Substantia nigra (tissue), 51 donors: ENCODE measurements at places on chromosomes 16 and 17.

GRCh38 chr17:1553354-1554266 lies 9.0 kb downstream of the PITPNA start:
- DNase-seq = no peak

DNA sequence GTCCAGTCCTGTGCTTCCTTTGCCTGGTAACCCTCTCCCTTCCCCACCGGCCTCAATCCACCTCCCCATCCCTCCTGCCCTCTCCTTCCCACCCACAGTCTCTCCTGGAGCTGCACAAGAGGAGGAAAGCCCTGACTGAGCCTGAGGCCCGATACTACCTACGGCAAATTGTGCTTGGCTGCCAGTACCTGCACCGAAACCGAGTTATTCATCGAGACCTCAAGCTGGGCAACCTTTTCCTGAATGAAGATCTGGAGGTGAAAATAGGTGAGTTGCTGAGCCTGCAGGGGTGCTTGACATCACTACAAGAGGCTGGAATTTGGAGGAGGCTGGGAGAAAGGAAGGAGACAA lies 1.3 kb downstream of the PLK1 start:
- no peak for DNase-seq

GRCh38 chr17:28487881-28488532 lies 14.6 kb downstream of the SLC13A2 start:
- no peak for DNase-seq

GRCh38 chr17:80819422-80820164 lies 172.0 kb upstream of the CHMP6 start:
- DNase-seq = no peak

- no peak for DNase-seq
These were observed 19.6 kb upstream of the N4BP1 start for GRCh38 chr16:48629531-48629930.
